ENCODE measurements at places on chromosomes 4 and X.

- no peak for DNase-seq
Measured at GRCh38 chr4:41602113-41602512, 64.2 kb downstream of the LIMCH1 start.

DNA sequence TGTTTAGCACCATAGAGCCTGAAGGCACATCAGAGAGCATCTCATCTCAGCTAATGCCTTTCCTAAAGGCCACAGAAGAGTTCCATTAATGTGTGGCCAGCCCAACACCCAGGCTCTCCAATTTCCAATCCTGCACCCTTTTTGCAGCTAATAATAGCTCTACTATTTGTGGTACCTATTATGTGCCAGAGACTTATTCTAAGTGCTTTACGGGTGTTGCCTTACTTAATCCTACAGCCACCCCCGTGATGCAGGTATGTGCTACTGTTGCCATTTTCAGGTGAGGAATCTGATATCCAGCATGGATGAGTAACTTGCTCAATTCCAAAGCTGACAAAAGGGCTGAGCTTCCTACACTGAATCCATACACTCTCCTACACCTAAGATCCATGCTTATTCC is 217.6 kb upstream of the GALNT7 start:
- no peak for DNase-seq

GRCh38 chr4:40688446-40689095 is 58.9 kb upstream of the RBM47 start:
- DNase-seq: no peak

DNA sequence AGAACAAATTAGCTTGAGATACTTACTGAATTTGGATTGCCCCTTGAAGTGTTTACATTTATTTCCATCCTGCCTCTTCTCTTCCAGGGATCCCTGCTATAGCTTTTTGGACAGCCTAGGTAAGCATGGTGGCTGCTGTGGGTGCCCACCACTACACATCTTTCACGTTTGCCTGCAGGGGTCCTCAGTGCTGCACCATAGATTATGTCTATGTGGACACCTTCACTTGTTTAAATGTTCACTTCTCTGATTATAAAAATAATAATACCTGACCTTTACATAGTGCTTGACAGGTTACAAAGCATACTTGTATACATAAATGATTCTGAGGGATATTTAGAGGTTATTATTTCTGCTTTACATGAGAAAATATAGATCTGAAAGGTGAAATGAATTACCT is 67.9 kb upstream of the SLC4A4 start:
- DNase-seq: no peak

DNA sequence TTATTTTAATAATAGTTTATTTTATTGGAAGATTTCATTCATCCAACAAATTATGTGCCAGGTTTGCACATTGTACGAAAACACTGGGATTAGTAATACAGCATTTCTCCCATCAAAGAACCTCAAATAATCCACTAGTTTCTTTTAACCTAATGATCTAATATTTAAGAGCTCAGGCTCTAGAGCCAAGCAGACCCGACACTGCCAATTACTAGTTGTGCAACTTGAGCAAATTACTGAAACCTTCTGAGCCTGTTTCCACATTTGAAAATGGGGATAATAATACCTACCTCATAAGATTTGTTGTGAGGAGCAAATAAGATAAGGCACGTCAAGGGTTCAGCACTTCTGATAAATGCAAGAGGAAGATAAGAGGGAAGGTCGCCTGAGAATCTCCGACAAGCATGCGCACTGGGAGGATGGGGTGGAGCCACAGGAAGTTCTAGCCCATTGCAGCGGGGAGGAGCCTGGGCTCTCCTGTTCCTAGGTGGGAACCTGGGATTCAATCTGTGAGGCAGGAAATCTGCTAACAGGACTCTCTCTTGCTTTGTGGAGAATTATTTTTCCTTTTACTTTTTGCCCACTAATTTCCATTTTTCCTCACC is 141.5 kb upstream of the SMAD1 start:
- no peak for DNase-seq
